ENCODE measurements at places on chromosomes 3 and 15.

- DNase-seq: no peak
These were observed 12.2 kb downstream of the MYLK start for GRCh38 chr3:123871946-123872345.

GRCh38 chr3:155411500-155412223, 118.2 kb upstream of the STRIT1 start:
- DNase-seq: no peak

- no peak for DNase-seq
These were observed 456.3 kb downstream of the FOXP1 start for GRCh38 chr3:71127052-71127831.

DNA sequence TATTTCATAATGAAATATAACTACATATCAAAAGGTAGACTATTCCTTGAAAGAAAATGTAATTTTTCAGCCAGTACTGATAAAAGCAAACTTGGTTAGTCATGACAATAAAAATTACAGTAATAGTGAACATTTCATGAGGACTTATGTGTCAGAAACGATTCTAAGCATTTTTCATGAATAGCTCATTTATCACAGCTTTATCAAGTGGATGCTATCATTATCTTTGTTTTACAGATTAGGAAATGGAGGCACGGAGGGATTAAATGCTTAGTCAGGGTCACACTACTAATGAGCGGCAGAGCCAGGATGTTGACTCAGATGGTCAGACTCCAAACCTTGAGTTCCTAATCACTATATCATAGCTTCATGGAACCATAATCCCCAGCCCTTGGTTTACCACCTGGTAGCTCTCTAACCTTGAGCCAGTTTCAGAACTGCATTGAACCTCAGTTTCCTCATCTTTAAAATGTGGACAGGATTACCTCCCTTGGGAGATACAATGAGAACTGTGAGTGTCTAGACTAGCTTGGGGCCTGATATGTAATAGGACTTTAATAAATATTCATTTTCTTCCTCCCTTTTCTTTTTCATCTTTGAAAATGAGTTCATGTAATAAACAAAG, 85.4 kb downstream of the TNIK start:
- no peak for DNase-seq

- no peak for DNase-seq
These were observed 135.3 kb upstream of the TGFBR2 start for GRCh38 chr3:30471066-30471465.

All from activated gamma-delta T cell treated with Interleukin-2 at 50 U/mL for 16 hours (primary cell).